ENCODE measurements at places on chromosomes 1 and 21.

- DNase-seq = no peak
Measured at GRCh38 chr1:168230709-168231108, 4.9 kb downstream of the SFT2D2 start.

DNA sequence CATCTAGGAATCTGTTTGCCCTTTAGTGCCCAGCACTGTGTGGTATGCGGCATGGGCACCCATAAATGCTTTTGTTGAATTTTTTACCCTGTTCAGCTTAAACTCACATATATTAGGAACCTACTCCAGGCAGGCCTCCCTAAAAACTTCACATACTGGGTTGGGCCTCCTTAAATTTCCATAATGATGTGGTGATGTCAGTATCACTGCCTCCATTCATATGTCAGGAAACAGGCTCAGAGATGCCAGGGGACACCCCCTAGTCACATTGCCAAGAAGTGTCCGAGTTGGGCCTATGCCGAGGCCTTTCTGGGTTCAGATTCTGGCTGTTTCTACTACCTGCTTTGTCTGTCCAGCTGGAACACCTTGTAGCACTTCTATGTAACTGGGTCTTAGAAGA is 55.7 kb upstream of the RUNX3 start:
- DNase-seq = no peak

DNA sequence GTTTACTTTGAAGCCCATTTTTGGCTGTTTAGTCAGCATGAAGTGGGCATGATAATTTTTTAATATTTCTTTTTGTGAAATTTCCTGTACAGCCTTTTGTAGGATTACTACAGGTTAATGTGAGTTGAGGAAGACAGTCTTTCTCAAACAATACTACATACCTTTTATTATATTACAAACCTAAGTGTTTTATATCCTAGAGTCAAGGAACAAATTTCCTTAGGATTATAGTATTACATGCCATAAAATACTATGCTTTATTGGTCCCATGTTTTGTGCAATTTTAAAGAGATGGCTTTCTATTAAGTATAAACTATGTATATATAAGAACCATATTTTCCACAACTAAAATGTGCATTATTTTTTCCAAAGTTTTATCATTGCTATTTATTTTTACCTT is 9.2 kb upstream of the CHAF1B start:
- no peak for DNase-seq

DNA sequence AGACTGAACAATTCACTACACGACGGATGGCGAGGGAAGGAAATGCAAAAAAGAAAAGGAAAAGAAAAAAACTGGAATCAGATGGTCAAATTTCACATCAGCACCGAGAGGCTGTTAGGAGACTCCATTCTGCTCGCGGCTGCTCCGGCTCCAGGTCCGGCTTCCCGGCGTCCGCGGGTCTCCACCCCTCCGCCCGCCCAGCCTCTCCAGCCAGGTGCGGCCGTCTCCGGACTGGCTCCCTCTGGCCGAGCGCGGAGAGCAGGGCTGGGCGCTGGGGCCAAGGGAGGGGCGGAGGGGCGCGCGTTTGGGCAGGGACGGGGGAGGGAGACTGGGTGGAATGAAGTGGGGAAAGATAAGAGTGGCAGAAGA is 332 bp downstream of the KCNJ6 start:
- DNase-seq = no peak

DNA sequence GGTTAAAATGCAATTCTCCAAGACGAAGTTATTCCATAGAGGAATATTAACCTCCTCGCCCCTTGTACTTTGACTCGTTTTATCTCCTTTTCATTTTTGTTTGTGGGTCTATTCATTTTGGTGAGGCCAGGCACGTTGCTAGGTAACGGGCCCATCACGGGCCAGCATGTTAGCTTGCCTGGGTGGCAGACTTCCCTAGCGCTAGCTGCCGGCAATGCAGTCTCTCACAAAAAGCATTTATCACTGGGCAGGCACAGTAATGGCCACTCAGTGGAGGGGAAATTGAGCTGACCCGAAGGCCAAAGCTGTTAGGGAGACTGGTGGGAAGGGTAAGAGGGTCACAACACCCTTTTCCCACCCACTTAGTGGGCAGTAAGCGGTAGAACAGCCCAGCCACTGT is 234.4 kb upstream of the FOXD3 start:
- peak; percentile 66 for DNase-seq

- DNase-seq = no peak
Measured at GRCh38 chr1:62809788-62810187, 25.9 kb downstream of the ATG4C start.

GRCh38 chr1:85387781-85388180 is 77.2 kb downstream of the DDAH1 start:
- DNase-seq = no peak

DNA sequence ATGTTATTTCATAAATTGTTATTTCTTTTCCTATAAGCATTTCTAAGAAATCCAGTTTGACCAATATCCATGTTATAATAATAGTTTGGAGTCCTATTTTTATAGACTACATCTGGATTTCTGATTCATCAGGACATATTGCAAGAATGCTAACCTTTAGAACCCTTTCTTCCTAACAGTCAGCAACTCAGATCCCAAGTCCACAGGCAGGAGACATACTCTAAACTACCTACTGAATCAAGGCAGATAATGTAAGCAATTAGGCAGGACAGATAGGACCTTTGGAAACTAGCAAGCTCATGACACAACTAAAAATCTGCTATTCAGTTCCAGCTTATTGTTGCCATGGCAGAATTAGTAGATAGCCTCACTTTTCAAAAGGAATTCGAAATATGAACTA is 104.1 kb downstream of the DENND1B start:
- DNase-seq = no peak

DNA sequence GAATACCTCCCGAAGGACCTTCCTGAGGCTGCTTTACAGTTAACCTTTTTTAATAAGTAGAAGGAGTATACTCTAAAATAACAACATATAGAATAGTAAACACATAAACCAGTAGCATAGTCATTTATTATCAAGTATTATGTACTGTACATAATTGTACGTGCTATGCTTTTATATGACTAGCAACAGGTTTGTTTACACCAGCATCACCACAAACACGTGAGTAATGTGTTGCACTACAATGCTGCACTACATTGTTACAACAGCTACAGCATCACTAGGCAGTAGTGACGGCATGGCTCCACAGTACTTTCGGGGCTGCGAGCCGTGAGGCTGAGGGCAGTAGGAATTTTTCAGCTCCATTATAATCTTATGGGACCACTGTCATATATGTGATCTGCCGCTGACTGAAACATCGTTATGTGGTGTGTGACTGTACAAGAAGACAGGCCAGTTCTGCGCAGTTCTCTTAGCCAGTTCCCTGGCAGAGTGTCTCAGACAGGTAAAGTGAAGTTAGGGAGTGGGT is 82.8 kb upstream of the LRRC8D start:
- DNase-seq = no peak

DNA sequence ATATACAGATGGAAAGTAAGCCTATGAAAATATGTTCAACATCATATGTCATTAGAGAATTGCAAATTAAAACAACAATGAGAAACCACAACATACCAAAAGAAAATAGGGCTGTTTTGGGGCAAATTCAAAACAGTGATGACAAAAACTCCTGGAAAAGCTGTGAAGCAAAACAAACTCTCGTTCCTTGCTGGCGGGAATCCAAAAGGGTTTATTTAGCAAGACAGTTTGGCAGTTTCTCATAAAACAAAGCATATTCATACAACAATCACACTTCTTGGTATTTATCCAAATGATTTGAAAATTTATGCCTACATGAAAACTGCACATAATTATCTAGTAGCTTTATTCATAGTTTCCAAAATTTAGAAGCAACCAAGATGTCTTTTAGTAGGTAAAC is 44.4 kb downstream of the COL11A1 start:
- no peak for DNase-seq

- DNase-seq = peak; percentile 9
Measured at GRCh38 chr1:226632922-226633351, 84.4 kb downstream of the STUM start.

DNA sequence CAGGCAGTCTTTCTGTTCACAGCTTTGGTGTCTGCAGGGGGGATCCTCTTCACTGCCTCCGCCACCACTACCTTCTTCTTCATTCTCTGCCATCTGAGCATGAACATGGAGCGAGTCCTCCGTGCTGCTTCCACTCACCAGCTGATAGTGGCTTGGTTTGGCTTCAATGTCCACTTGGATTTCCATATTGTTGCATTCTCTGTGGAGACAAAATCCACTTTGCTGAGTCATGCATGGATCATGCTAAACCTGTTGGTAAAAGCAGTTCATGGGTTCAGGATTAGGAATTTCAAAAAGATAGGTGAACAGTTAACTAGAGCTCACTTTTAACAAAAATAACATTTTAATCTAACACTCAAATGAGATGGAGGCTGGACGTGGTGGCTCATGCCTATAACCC is 27.5 kb downstream of the RNF19B start:
- no peak for DNase-seq

DNA sequence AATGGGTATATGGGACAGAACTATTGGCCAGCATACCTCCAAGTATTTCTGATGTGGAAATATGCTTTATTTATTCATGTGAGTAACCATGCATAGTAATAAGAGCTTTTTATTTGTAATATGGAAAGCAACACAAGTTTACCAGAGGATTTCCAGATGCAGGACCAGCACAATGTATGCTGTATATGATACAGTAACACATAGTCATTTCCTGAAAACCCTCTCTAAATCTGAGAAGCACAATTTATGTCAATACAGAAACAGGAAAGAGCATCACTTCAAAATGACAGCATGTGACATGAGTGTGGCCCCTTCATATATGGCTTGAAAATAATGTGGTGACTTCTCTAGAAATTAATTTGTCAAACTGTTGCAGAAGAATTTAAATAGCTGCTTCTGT is 1134.7 kb upstream of the ADGRL2 start:
- DNase-seq = no peak

DNA sequence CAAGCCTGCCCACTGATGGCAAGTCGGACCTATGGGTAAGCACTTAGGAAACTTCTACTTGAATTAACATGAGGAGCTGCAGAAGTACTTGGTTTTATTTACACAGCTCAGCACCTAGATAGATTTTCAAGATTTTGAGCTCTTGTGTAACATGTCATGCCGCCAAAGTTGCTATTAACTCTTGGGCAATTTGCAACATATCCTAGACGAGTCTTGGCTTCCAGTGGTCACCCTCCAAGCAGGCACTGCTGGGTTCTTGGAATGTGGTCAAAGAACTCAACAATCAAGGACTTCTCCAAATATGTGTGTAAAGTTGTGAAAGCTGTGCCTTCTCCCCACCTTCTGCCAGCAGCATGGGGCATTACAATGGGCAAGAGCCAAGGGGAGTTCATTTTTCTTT is 17.8 kb upstream of the GUCA2B start:
- no peak for DNase-seq

DNA sequence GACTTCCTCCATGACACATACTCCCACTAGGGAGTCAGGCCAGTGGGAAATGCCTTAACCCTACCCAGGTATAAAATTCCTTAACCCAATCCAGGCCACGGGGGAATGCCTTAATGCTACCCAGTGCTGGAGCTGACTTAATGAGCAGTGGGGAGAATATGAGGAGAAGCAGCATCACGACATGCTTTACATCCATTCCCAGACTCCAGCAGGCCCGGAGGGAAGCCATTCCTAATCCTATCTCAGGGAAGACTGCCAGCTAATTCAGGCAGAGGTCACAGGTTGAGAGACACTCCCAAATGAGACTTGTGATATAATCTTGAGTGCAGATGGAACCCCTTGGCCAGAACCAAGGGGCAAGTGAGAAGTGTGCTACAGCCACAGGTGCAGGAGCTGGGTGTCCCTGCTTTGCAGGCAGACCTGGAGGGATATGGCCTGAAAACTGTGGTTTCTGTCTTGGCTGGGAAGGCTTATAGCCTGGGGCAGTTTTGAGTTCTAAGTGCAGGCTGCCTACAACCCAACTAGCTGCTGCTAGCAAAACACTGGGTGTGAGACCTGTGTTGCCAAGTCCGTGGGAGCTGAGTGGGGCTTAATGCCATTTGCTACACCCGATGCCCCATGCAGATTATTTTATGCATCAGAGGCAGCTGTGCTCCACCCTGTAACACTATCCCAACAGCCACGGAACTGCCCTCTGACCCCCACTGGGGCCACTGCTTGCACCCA is 45.1 kb upstream of the GUCA2A start:
- DNase-seq = no peak

- no peak for DNase-seq
Measured at GRCh38 chr1:245462161-245462560, 307.4 kb downstream of the KIF26B start.

DNA sequence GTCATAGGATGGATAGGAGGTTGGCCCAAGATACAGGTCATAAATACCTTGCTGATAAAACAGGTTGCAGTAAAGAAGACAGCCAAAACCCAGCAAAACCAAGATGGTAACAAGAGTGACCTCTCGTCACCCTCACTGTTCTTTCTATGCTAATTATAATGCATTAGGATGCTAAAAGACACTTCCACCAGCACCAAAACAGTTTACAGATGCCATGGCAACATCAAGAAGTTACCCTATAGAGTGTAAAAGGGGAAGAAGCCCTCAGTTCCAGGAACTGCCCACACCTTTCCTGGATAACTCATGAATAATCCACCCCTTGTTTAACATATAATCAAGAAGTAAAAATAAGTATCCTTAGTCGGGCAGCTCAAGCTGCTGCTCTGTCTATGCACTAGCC is 671.9 kb downstream of the PTPRC start:
- no peak for DNase-seq

DNA sequence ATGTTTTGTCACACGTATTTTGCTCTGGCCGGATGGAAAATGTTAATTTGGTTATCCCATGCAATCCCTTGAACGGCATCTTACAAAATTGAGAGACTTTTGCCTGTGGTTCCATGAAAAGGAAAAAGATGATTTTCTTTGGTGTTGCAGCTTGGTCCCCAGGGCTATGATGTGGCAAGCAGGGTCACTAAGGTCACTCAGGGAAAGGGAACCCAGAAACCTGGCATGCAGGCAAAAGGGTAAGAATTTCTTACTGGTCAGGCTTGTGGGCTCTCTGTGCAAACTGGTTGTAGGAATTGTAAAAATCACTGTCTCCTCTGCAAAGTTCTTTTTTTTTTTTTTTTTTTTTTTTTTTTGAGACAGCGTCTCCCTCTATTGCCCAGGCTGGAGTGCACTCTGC is 48.4 kb upstream of the NBPF3 start:
- DNase-seq = no peak

- DNase-seq = peak; percentile 82
Measured at GRCh38 chr1:243496187-243496646, 240.4 kb downstream of the SDCCAG8 start.

Data from head of caudate nucleus (tissue), 42 donors.